ENCODE measurements at places on chromosomes 7 and 10.

GRCh38 chr7:135536150-135536549, 21.6 kb upstream of the NUP205 start:
- DNase-seq = no peak

DNA sequence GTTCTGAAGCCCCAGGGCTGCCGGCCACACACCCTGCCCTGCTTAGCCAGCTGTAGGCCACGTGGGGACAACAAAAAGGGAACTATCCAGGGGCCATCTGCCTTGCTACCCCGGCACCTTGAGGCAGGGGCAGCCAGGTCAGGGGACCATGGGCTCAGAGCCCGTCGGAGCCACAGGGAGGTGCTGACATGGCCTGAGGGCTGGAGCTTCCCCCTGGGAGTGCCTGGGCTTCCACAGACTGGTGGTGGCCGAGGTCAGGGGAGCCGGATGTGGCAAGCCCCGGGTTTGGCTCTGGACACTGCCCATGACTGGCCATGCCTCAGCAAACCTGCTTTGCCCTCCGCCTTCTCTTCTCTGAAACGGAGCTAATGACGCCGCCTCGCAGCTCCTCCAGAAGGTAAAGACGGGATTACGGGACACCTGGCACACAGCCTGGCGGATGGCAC, 178.5 kb downstream of the EBF3 start:
- no peak for DNase-seq

- DNase-seq = no peak
Observed at GRCh38 chr7:92137557-92137956, 3.3 kb upstream of the CYP51A1 start.

DNA sequence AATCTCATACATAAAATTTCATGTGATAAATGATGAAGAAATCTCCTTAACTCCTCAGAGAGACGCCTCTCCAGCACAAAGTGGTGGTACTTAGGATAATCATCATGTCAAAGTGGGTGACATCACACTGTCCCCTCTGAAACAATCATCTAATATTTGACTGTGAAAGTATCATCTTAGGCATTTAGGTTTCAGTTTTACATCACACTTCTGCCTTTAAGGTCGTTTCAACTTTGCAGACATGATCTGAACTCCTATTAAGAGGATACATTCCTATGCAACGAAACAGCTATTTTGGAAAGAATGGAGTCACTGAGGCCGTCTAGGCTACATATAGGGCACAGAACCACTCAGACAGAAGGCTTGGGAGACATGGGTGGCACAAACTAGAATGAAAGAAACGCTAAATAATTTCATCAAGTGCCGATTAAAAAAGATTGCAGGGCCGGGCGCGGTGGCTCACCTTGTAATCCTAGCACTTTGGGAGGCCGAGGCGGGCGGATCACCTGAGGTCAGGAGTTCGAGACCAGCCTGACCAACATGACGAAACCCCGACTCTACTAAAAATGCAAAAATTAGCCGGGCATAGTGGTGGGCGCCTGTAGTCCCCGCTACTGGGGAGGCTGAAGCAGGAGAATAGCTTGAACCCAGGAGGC, 2.0 kb downstream of the VOPP1 start:
- DNase-seq = peak; percentile 20

- DNase-seq = no peak
Observed at GRCh38 chr10:88045096-88045495, 181.7 kb downstream of the PTEN start.

DNA sequence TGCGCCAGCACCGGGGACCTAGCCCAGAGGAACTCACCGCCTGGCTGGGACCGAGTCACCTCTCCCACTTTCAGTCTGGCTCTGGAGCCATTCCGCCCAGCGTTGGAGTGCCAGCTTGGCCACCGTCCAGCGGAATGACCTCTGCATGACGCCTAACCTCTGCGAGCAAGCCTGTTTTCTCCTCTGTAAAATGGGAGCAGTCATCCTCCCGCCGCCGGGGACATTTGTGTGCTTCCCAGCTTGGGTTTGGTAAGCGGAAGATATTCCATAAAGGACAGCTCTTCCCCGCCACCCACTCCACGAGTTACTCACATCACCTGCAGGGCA, 1.3 kb upstream of the ZCCHC24 start:
- no peak for DNase-seq

GRCh38 chr10:121928528-121928884, 675 bp upstream of the ATE1 start:
- DNase-seq = no peak

DNA sequence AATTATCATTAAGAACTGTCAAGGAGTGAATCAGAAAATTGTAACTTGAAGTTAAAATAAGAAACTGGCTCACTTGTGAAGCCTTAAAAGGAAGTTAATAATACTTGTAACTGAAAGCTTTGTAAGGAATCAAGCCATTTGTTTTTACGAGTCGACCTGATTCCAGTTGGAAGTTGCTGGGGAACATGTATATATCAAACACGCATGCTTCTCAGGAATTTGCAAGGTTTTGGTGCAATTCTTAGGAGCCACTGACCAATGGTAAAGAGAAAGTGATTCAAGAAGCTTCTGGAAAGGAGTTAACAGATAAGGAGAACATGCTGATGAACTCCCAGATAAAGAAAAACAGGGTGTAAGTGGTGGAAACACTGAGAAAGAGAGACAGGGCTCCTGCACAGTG, 56.4 kb downstream of the ETV1 start:
- no peak for DNase-seq

DNA sequence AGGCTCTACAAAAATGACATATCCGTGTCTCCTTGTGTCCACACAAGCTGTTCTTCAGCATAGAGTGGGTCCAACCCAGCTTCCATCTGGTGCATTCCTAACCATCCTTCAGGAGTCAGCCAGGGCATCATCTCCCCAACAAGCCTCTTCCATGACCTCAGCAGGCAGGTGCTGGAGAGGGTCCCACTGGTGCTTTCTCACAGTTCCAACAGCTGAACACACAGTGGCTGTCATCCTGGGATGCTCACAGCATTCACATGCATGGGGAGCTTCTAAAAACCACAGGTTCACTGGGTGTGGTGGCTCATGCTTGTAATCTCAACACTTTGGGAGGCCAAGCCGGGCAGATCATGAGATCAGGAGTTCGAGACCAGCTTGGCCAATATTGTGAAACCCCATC, 6.4 kb upstream of the CYP3A4 start:
- no peak for DNase-seq

DNA sequence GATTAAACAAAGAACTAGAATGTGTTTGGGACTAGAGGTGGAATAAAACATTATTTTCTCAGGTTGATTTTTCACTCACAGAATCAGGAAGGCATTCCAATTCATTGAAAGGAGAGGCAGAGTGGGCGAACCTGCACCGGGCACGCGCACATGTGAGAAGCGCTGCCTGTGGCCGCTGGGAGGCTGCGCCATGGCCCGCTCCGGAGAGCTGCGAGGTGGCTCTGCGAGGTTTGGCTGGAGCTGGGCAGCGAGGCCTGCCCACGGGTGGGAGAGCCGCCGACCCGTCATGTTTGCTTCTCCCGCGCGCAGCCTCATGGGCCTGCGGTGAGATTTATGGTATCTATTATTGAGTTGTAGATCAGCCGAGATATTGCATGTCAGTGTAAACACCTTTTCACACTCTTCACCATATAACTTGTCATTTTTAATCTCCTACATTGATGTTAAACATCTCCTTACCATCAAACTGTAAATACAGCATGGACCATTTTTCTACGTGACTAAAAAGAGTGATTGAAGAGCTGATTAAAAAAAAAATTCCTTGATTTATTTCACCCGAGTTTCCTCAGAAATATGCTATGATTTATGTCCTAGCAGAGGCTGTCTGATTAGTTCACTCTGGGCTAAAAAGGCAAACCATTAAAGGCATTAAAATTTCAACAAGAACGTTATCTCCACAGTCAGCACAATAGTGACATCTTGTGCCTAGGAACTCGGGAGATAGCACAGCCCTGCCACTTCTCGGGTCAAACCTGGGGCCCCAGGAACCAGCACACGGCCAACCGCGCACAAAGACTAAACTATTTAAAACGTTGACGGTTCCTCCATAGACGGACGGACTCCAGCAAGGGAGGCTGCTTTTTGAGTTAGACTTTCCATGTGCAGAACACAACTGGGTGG, 96.6 kb upstream of the RNF32 start:
- DNase-seq = no peak

DNA sequence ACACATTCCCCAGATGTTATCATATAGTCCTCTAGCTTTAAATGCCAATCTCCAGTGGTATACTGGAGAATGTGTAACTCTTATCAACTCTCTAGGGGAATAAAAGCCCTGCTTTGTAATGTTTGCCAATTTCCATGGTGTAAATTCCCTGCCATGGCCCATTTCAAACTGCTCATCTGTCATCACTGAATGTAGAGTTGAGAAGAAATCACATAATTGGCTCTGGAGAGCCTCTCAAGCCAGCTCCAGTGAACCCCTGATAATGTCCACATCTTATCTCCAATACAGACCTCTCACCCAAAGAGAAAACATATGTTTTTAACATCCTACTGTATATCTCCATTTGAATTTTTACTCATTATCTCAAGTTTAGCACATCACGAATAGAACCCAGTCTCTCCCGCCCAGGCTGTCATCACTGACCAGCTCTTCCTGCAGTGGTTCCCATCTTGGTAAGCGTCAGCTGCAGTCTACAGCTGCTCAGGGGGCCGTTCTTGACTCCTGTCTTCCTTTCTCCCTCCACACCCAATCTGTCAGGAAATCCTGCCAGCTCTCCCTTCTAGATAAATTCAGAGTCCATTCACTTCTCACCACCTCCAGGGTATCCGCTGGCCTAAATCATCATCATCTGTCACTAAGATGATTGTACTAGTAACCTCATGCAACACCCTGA, 332.4 kb downstream of the FRMD4A start:
- no peak for DNase-seq

DNA sequence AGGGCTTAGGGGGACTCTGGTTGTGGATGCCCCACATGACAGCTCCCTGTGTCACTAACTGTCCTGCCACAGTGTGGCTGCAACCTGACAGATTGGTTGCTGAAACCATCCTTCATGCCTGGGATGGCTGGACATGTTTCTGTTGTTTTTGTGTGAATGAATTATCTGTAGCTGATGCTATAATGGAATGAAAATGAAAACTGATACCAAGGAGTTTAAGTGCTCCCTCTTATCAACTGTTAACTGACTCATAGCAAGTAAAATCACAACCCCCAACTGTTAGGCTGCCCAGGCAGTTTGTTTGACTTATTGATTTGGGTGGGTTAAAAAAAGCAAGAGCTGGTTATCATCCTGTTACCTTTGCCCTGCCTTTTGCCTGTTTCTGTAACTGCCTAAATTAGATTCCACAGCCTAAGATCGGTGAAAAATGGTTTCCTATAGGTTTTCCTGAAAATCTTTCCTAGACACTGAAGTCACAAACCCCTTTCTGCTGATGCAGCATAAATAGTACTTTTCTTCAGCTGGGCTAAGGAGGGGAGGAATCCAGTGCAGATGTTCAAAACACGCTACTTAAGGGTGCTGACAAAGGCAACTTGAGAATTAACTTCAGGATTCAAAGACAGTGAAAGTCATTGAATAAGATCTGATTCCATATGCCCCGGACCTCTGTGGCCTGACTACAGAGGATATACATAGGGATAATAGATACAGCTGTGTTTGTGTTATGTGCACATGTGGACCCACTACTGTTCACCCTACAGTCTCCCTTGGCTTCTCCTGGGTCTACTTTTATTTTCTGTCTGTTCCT, 5.7 kb downstream of the FRAT2 start:
- no peak for DNase-seq

- DNase-seq = no peak
Observed at GRCh38 chr7:108294595-108294994, 161.6 kb downstream of the NRCAM start.

- peak; percentile 13 for DNase-seq
Observed at GRCh38 chr7:106178593-106179134, 66.6 kb upstream of the SYPL1 start.

DNA sequence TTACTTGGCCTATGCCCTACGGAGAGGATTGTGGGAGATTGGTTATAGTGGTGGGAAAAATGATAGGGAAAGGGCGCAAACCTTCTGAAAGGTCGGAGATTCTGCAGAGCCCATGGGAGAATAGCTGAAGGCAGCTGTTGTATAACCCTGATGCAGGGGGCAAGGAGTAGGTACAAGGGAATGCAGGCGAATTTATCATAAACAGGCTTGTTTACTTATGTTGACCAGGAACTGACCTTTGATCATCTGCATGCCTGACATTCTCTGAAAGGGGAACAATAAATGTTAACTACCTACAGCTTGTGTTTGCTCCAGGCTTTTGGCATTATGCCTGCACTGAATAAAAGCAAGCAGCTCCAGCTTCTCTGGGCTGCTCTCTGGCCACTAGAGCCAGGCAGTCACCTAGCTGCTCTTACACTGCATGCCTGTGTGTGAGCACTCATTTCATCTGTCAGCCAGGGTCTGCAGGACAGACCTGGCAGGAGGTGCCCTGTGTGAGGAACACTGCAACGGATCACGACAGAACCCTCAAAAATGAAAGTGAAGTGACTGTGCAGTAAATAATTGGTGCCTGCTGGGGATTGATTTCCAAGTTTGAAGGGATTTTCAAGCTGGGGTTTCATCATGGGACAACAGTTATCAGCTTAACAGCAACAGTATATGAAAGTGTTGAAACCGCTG, 31.1 kb upstream of the ABCA13 start:
- DNase-seq = no peak

DNA sequence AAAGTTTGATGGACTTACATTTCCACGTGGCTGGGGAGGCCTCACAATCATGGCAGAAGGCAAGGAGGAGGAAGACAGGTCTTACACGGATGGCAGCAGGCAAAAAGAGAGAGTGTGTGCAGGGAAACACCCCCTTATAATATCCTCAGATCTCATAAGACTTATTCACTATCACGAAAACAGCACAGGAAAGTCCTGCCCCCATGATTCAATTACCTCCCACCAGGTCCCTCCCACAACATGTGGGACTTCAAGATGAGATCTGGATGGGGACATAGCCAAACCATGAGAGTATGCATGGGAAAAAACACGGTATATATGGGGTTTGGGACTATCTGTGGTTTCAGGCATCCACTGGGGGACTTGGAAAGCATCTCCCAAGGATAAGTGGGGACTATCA, 78.0 kb downstream of the PLXNA4 start:
- DNase-seq = no peak

GRCh38 chr7:991729-992656, 9.0 kb downstream of the CYP2W1 start:
- DNase-seq = no peak

DNA sequence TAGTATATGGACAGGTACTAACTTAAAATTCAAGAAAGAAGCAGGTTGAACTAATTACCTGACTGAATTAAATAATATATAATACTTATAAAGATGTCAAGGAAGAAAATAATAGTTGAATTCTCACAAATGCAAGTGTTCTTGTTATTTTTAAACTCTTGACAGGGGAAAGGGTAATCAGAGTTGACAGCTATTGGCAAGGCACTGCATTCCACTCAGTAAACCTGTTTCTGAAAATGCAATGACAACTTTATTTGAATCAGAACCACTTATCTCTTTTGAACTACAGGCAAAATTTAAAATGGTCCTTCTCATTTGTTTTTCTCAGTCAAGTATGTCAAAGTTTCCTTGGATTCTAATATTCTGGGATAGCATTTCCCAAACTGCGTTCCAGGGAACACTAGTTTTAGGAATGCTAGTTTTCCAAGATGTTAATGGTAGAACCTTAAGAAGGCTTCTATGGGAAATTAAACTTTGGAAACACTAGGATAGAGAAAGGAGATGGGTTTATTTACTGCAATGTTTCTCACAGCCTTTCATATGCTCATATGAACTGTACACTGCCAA, 103.7 kb upstream of the LRRN3 start:
- no peak for DNase-seq
